NCI-H1048 (cell line): ENCODE measurements at places on chromosomes 3 and 15.

GRCh38 chr3:113695431-113695785 lies 1.0 kb downstream of the USF3 start:
- DNase-seq: no peak

DNA sequence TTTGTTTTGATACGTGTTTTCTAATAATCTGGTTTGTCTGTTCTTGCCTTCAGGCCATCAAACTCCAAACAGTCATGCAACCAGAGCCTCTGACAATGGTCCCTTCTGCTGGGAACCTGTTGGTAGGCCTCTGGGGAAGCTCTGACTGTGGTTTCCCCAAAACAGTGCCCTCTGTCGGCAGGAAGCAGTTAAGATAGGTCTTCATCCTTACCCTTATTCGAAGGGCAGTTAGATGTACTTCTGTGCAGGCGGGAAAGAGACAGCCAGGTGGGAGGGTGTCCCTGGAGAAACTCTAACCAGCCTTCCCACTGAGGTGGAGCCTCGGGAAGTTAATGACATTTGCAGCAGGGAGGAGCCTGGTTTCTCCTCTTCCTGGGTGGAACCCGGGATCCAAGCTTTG lies 81.6 kb upstream of the CHMP2B start:
- DNase-seq: peak; percentile 21

DNA sequence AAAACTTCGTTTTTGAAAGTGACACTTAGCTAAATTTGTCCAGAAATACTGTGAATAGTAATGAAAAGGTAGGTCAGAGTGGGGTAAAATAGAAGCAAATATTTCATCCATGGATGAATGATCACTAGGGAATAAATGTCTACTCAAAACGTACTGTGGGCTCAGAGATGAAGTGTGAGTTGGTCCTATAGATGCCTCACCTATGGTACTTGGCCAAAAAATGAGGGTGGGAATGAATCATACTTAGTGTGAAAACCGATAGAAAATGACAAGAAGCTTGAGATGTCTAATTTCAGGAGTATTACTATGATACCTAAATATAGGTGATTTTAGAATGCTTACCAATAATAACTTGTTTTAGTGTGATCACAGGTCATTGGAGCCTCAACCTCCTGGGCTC lies 155.9 kb downstream of the GMNC start:
- no peak for DNase-seq

DNA sequence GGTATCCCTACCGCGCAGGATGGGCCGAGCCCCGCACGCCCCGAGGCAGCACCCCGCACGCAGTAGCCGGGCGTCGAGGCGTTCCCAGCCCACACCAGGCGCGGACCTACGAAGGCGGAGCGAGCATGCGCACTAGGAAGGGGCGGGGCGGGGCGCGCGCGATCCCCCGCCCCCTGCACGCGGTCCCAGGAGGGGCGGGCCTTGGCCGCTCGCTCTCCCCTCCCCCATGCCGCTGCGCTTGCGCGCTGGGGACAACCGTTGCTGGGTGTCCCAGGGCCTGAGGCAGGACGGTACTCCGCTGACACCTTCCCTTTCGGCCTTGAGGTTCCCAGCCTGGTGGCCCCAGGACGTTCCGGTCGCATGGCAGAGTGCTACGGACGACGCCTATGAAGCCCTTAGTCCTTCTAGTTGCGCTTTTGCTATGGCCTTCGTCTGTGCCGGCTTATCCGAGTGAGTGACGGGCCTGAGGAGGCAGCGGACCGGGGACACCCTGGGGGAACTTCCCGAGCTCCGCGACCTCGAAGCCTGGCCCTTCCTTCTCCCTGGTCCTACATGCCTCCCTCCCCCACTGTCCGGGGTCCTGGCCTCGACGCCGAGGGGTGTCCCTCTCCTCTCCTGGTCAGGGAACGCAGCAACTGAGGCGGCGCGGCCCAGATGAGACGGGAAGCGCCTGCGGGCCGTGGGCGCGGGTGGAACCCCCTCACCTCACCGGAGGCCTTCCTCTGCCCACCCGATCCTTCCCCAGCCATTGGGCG lies at the start of gene SPESP1:
Gene SPESP1 (plus strand): TSS at position 258 of the 755 bp plus-strand sequence. CDS start 129 bp downstream, at position 387.
- DNase-seq: no peak

DNA sequence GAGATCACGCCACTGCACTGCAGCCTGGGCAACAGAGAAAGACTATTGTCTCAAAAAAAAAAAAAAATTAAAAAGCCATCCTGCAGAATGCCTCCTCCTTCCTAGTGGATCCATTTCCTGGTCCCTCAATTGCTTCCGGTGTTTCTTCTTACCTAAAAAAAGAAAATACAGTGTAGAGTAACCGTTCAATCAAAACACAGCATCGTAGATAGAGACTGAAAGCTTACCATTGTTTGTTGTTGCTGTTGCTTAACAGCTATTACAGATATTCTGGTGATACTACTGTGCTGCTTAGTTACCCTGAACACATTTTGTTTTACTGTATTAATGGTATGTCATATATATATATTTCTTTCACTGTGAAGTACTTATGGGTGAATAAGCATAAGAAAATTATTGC lies 105.5 kb upstream of the LRRFIP2 start:
- DNase-seq: no peak

- DNase-seq: no peak
Observed at GRCh38 chr15:43920815-43921214, 94.0 kb downstream of the WDR76 start.

GRCh38 chr15:78072080-78072892 lies 5.2 kb downstream of the TBC1D2B start:
- no peak for DNase-seq

DNA sequence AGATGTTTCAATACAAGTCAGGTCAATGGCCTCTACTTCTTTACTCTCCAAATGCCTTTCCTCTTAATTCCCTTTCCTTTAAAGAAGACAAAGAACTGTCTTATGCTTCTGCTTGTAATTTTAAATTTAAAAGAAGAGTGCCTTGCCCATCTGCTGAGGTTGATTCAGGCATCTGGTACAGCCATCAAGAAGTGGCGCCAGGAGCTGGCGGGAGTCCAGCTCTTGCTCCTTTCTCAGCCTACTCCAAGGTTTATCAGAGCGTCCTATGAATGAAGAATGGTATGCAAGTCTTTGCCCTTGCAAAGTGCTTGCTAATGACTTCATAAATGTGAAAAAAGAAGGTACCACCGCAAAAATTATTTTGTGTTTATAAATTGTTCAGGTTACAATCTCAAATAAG lies 294.6 kb upstream of the TGFBR2 start:
- DNase-seq: no peak

GRCh38 chr15:58628206-58628947 lies 121.1 kb downstream of the ADAM10 start:
- DNase-seq: no peak

DNA sequence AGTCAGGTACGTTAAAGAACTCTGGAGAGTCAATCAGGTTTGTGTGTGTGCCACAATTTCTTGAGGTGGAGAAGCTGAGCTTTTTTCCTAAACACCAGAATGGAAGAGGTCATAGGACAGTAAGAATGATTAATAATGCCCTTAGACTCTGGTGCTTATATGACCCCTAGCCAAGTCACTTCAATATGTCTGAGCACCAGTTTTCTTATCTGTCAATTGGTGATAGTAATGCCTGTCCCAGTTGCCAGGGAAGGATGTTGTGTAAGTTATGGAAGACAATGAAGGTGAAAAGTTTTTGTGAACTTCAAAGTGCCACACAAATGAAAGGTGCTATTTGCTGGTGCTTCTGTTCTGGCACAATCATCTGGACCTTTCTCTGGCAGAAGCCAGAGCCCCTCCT lies 22.2 kb upstream of the DLG1 start:
- no peak for DNase-seq

- DNase-seq: no peak
Observed at GRCh38 chr15:70615435-70616310, 147.7 kb downstream of the UACA start.

- no peak for DNase-seq
Observed at GRCh38 chr3:16417945-16418739, 95.4 kb downstream of the RFTN1 start.

GRCh38 chr15:32998182-32998581 lies 196.3 kb downstream of the FMN1 start:
- no peak for DNase-seq

- no peak for DNase-seq
Observed at GRCh38 chr15:80825361-80826030, 46.3 kb downstream of the CEMIP start.

GRCh38 chr3:193842029-193842798 lies 249.2 kb downstream of the OPA1 start:
- DNase-seq: no peak

- DNase-seq: no peak
Observed at GRCh38 chr15:60682615-60683014, 203.7 kb upstream of the ICE2 start.

- DNase-seq: no peak
Observed at GRCh38 chr15:36161771-36162212, 417.6 kb upstream of the CDIN1 start.

DNA sequence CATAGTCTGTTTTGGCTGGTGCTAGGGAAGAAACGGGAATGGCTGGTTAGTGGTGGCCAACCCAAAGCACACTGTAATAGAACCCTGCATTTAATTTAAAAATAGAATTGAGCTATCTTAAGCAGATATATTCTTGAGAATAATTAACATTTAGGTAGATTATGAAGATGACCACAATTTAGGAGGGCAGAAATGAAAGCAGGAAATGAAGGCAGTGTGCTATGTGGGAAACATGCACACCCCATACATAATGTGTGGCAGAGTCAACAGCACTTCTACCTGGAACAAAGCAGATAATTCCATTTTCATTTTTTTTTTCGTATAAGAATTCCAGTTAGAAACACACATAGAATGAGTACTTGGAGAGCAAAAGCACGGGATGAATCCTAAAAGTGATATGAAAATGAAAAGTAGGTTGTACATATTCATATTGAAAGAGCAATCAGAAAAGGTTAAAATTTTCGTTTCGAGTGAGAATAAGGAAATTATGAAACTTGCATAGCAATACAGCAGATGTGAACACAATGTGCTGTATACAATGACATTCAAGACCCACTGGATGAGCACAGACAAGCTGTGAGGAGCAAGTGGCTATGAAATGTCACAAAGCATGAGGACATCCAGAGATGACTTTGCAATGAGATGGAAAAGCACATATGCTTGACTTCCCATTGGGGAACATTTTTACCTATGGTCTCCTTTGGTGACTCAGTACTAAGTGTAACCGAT lies 102.6 kb downstream of the TFG start:
- DNase-seq: no peak

GRCh38 chr3:56724676-56725075 lies 41.6 kb upstream of the TASOR start:
- no peak for DNase-seq

DNA sequence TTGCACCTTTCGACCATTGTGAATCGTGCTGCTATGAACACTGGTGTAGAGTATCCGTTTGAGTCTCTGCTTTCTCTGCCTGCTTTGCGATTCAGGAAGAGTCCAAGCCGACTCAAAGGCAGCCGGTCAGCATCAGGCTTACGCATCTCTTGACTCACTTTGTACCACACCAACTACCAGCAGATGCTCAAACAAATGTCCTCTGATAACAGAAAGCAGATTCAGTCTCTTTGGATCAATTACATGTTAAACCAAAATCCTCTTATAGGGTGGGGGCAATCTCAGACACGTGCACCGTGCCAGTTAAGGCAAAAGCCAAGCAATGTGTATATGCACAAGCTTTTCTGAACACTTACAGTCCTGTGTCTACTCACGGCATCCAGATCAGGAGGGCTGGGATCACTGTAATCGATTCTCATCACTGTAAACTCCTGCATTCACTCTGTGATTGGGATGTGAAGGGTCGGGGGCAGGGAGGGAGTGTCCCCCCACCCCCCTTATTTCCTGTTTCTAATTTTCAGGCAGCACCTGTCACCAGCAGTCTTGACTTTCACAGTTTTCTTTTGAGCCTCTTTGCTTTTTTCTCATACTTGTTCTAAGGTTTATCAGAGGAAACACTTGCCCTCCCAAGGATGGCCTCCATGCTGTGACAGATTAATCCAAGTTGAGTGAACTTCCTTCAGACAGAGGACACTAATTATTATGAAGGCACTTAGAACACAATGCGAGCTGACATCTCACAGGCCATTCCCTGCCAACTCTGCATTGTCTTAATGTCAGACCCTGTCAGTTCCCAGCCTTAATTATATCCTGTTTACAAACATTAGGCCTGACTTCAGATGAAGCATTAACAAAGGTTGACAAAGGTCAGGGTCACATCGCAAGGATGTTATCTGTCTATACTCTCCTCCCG lies 153.5 kb downstream of the MECOM start:
- DNase-seq: no peak

- no peak for DNase-seq
Observed at GRCh38 chr3:81581966-81582599, 179.4 kb downstream of the GBE1 start.

DNA sequence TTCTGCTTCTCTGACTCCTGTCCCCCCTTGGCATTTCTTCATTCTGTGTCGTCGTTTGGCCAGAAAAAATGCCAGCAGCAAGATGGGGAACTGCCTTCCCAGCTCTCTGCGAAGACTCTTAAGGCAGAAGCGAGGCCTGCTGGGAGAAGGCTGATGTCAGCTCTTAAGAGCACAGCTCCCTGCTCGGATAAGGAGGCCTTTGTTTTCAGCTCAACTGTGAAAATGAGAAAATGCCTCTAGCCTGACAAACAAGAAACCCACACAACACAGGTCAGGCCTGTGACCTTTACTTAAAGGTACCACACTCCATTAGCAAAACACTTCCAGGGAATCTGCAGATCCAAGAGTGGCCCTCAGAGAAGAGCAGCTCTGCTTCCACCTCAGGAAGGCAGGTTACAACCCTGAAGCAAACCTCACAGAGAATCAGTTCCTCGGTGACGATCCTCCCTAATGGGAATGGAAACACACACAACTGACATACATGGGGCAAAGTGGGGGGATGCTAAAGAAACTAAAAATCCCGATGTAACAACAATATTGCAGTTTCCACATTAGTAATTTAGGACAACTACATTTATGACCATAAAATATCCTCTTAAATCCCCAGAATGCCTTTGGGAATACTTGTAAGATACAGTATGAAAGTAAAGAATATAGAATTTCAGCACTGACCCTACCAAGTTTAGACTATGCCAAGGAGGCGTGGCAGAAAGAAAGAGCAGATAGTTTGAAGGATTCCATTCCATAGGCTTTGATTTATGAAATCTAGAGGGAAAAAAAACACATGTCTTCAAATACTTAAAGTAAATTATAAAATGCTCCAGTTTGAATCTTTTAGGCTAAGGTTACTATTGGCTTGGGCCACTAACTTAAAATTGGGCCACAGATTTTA lies 52.1 kb downstream of the VGLL4 start:
- peak; percentile 59 for DNase-seq

DNA sequence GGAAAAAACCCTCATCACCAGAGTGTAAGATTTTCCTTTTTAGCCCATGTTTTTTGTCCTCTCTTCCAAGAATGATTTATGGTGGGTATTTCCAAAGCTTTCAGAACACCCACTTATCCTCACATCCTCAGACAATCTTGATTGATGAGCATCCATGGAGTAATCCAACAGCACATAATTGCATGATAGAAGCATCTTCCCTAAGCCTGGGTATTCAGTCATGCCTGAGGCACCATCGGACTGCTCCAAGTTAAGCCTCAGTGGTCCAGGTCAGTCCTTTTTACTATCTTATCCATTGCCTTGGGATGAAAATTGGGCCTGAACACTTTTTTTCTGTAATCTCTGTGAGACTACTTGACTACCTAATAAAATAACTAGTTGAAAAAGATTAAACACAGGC lies 676.0 kb upstream of the SEMA6D start:
- no peak for DNase-seq

GRCh38 chr15:22806664-22807063 lies 20.2 kb downstream of the NIPA1 start:
- no peak for DNase-seq
